Hematopoietic multipotent progenitor cell (in vitro differentiated cells): ENCODE measurements at places on chromosomes 7 and 10. TPM values are rescaled to one million over a fixed set of nuclear protein-coding genes. Genes with fewer than 3 reads are reported as not detected.

- no peak for DNase-seq
Observed at GRCh38 chr7:55651057-55651456, 78.8 kb upstream of the VOPP1 start.

GRCh38 chr7:107051376-107051775 lies 6.9 kb downstream of the PRKAR2B start:
- DNase-seq, result no peak

- no peak for DNase-seq
Observed at GRCh38 chr10:7478727-7479457, 68.1 kb upstream of the SFMBT2 start.

- no peak for DNase-seq
Observed at GRCh38 chr10:99917963-99918825, 91.6 kb downstream of the DNMBP start.

DNA sequence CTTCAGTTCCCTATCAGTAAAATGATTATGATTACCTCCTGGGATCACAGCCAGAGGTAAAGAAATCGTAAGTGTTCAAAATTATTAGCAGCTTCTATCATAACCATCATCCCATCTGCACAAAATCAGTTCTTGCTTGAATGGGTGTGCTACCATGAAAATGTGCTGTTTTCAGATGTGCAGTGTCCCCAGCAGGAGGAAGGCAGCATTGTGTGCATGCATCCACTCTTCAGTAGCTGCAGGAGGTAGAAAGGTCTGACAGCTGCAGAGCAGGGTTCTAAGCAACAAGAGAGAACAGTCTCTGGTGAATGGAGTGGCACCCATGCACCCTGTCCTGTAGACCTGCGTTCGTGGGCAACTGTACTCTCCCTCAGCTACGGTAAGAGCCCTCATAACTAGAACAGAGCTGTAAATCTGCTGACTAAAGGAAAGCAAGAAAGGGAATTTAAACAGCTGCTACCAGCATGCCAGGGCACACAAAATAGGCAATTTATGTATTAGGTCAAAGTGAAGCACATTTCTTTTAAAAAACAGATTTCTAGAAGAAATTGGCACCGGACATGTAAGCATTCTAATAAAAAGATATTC lies 21.2 kb downstream of the VSTM2A start:
- DNase-seq, result no peak

DNA sequence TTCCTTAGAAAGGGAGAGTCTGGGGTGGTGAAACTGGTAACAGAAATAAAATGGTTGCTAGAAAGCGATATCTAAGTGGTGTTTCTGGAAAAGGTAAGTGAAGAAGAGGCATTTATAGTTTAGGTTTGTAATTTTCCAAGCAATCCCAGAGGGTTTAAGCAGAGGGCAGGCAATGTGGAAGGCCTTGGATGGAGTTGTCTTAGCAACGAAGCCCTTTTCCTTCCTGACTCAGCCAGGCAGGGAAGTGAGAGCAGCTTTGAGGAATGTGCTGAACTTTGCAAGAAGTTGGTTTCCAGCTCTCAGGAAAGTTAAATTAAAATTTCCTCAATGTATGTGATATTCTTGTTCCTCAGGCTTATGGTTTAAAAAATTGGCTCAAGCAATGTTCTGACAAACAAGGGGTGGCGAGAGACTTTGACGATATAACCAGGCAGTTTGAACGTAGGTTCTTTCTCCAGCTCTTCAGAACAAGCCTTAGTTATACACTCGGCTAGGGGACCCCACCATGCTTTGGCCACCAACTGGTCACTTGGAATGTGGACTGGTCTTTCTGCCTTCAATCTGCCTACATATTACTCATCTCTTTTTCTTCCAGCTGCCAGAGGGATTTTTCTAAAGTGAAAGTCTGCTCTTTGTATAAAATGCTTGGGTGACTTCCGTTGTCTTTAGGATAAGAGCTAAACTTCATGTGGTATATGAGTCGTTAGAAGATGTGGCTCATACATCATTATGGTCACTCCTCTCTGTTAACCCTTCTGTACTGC lies 66.9 kb upstream of the SLC25A13 start:
- DNase-seq, result no peak

DNA sequence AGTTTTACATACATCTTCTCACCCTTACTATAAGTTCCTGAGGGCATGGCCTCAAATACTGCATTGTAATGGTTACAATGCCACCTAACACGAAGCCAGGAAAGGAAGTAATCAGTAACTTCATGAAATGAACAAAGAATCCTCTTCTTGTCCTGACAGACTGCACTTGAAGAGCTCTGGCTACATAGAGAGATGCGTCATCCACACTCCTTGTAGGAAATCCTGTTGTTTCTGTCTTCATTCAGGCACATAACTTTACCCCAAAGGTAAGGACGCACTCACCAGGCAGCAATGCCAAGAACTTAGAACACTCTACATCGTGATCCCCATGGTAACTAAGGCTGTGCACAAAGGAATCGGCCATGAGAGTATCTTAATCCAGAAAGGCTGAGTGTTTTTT lies 80.3 kb upstream of the ARID5B start:
- DNase-seq, result no peak

The GPR158 gene
- total RNA-seq, result under 0.01 TPM

The LIPA gene
- 37.2 TPM for total RNA-seq
